Stimulated activated CD8-positive, alpha-beta memory T cell treated with anti-CD3 and anti-CD28 coated beads, Interleukin-7, amount 100 ng/mL, for 24 hours (primary cell): ENCODE measurements at places on chromosomes 11 and 22.

DNA sequence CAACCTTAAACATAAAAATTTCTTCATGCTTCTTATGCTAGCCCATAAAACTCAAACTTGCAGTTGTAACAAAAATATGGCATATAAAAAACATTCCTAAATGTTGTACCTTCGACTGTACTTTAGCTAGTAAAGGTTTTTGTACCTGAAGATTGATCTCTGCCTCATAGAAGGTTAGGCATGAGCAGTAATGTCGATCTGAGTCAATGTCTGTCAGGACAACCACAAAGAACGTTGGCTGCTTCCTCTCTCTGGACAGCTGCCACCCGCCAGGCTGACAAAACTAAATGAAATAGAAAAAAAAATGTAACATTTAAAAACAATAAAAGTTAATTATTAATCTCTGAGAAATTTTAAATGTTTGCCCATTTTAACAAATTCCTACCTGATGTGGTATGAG, 251.3 kb downstream of the SBF2 start:
- no peak for DNase-seq

DNA sequence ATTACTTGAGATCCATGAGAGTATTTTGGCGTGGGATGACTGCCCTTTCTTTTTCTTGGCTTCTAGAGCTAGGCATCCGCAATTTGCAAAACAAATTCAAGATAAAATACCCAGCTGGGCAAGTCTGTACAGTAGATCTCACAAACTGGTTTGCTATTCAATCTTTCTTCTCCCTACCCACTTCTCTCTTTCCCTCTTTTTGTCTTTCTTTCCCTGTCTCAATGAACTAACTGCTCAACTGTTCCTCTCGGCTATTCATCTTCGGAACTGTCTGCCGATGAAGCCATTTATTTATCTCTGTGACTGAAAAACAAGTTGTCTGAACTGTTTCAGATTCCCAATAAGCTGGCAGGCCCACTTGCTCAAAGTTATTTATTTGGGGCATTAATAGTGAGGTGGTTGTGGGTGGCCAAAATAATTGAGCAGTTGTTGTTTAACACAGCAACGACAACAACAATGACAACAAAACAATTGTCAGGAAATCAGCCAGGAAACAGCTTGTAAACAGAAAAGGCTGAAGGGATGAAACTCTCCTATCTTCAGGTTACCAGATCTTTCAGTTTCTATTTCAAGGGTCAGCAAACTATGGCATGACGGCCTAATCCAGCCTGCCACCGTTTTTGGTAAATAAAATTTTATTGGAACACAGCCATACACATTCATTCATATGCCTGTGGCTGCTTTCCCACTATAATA, 76.0 kb upstream of the MTMR2 start:
- no peak for DNase-seq

GRCh38 chr11:12485328-12485727, 108.0 kb downstream of the PARVA start:
- DNase-seq: no peak

DNA sequence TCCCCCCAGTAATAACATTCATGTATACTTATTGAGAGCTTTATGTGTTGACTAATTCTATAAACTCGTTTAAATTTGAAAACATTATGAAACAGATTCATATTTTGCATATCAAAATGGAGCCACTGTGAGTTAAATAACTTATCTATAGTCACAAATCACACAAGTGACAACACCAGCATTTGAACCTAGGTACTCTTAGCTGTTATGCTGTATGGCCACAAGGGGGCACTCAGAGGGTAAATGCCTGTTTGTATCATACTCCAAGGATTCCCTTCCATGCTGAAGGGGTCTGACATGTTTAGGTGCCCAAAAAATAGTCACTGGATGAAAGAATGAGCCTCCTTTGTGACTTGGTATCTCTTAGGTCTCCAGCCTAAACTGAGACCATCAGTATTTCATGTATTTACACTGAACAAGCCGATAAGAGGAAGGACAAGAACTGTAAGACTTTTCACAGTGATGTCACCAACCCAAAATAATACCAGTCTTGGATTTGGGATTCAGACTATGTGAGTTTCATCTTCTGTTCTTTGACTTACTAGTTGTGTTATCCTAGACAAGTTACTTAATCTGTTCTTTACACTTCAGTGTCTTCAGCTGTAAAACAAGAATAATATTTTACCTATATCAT, 12.2 kb upstream of the OR52D1 start:
- DNase-seq: no peak

- DNase-seq: no peak
Observed at GRCh38 chr11:69325446-69325845, 31.5 kb downstream of the MYEOV start.

GRCh38 chr11:83744620-83745192, 458.5 kb upstream of the CCDC90B start:
- no peak for DNase-seq

GRCh38 chr22:44941207-44941606, 68.6 kb downstream of the PHF21B start:
- no peak for DNase-seq

DNA sequence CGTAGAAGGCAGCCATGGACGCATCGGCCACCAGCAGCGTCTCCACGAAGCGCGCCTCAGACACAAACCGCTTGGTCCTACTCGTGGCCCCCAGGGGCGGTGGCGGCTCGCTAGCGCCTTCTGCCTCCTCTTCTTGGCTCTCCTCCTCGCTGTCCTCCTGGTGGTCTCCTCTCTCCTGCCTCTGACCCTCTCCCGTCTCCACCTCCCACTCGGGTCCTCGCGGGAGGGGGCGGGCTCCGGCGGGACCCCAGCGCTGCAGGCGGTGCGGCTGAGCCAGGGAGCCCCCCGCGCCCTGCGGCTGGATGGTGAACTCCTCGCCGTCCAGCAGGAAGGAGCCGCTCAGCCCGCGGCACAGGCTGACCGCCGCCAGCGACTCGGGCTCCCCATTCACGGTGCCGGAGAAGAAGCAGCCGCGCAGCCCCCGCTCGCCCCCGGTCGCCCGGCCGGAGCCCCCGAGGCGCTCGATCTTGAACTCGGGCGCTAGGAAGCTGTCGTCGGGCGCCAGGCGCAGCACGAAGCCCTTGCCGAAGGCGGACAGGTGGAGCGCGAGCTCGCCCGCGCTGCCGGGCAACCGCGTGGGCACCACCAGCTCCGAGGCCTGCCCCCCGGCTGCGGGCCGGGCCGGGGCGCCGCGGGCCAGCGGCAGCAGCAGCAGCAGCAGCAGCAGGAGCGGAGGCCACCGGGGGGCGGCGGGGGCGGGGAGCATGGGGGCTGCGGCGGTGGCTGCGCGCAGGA, 661 bp downstream of the ADAMTS8 start:
- DNase-seq: no peak

GRCh38 chr11:69499186-69499917, 17.9 kb downstream of the LINC01488 start:
- no peak for DNase-seq

GRCh38 chr11:45369313-45369712, 83.2 kb upstream of the SYT13 start:
- DNase-seq: no peak

DNA sequence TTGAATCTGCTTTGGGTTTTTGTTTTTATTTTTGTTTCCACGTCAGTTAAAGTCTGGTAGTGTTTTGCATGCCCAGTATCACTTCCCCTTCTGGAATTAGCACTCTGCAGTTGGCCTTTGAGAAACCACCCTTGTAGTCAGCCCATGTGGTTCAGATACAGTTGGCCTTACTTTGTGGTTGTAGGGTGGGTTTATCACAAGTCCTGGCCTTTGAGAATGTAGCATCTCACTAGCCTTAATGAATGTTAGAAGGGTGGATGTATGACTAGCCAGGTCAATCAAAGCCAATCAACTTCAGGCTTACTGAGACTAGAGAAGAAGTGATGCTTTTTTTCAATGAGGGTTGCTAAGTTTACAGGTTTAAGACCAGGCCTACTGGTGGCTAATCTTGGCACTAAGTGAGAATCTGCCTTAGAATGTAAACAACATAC, 19.8 kb downstream of the ARL14EP start:
- no peak for DNase-seq

GRCh38 chr22:17981497-17981896, 42.9 kb downstream of the MICAL3 start:
- no peak for DNase-seq

GRCh38 chr11:86769219-86769618, 31.1 kb upstream of the PRSS23 start:
- no peak for DNase-seq

DNA sequence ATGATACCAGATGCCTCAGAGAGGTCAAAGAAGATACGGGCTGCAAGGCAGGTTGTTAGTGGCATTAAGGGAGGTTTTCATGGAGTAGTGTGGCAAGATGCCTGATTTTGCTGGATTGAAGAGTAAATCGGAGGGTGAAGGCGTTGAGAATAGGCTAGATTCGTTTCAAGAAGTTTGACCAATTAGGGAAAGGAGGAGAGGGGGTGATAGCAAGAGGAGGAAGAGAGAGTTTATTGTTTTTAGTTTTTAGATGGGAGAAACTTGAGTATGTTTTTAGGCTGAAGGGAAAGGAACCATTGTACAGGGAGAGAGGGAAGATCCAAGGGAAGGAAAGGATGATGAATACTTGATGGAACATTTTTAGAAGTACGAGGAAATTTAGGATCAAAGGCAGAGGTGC, 16.5 kb downstream of the CSTPP1 start:
- DNase-seq: no peak

- DNase-seq: no peak
Observed at GRCh38 chr11:78339483-78339882, 78.1 kb downstream of the GAB2 start.

DNA sequence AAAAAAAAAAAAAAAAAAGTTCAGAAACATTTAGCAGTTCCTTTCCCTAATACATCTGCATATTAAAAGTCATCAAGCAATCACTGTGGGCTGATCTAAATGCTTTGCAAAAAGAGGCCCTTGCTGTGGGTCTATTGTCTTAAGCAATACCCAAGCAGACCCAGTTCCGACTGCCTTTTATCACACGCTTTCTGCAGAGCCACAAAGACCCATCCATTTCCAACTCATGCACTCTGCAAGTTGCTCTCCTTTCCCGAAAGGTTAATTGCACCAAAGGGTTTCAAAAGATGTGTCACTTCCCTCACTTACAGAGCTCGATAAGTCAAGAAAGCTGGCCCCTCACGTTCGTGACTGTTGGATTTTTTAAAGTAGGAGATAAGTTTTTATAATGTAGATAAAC, 138.9 kb downstream of the MPPED1 start:
- no peak for DNase-seq

GRCh38 chr11:11588243-11588642, 33.6 kb downstream of the GALNT18 start:
- DNase-seq: no peak

- no peak for DNase-seq
Observed at GRCh38 chr11:103729617-103730016, 306.8 kb upstream of the DDI1 start.

DNA sequence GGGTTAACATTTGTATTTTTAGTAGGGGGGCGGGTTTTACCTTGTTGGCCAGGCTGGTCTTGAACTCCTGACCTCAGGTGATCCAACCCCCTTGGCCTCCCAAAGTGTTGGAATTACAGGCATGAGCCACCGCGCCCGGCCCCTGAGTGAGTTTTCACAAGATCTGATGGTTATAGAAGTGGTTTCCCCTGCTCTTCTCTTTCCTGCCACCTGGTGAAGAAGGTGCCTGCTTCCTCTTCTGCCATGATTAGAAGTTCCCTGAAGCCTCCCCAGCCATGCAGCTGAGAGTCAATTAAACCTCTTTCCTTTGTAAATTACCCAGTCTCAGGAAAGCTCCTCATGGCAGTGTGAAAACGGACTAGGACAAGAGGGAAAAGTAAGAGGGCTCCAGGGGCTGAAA, 259.1 kb upstream of the PLET1 start:
- DNase-seq: no peak

DNA sequence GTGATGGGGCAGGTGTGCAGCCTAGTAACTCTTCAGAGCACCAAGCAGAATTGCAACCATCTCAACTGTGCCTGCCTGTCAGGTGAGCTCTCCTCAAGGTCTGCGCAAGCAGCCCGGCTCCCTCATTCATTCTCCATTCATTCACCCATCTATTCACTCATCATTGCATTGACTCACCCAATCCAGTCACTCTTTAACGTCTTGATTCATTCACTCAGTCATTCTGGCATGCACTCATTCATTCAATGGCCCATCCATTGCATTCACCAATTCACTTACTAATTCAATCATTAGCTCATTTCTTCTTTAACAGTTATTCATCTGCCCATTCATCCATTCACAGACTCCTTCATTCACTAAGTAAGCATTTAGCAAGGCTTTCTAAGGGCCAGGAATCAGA, 111.8 kb downstream of the PDE2A start:
- no peak for DNase-seq

DNA sequence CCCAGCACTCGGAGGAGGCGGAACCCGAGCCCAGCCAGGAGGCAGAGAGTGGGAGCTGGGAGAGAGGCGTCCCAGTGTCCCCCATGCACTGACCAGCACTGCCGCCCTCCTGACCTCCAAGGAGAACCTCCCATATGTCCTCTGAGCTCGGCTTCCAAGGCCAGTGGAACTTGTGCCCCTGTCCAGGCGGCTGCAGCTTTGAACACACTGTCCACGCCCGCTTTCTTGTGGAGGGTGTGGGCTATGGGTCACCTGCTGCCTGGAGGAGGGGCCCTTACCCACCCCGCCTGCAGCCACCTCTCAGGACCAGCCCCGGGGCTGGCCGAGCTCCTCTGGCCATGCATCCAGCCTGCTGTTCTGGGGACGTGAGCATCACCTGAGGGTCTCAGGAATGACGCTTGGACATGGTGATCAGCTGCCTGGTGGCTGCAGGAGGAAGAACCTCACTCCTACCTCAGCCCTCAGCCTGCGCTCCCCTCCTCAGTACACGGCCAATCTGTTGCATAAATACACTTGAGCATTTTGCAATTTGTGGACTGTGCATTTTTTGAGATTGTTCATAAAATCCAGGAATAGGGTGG, 22.2 kb upstream of the MUC5B start:
- DNase-seq: no peak

DNA sequence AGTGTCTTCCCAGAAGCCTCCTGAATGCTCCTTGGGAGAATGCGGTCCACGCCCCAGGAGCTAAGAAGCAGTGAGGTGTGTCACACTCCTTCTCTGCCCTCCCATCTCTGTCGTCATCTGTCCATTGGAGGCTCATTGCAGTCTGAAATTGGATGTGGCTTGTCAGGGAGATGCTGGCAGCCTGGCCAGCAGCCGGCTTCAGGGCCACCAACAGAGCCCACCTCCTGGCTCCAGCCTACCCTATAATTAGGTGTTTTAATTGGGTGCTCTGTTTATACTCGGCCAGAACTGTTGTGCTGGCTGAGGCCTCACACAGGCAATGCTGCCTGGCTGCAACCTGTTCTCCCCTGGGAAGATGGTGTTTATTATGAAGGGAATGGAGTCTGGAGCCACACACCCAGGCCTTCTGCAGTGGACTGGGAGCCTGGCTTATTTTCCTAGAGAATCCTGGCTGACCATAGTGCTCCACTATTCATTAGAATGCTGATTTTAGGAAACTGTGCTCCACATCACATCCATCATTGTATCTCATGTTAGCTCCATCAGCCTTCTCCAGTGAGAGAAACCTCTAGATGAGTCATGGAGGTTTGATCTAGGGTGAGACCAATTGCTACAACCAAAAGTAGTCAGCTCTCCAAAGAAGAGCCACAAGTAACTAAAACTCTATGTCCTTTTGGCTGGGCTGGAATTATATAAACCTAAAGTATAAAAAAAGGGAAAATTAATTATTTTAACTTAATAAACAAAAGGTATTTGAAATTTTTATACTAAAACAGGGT, 86.8 kb upstream of the CRTAM start:
- no peak for DNase-seq
